Activated effector memory CD4-positive, alpha-beta T cell treated with anti-CD3 and anti-CD28 coated beads, Interleukin-2, amount 50 U/mL, for 16 hours (primary cell): ENCODE measurements at places on chromosomes 6 and 20.

DNA sequence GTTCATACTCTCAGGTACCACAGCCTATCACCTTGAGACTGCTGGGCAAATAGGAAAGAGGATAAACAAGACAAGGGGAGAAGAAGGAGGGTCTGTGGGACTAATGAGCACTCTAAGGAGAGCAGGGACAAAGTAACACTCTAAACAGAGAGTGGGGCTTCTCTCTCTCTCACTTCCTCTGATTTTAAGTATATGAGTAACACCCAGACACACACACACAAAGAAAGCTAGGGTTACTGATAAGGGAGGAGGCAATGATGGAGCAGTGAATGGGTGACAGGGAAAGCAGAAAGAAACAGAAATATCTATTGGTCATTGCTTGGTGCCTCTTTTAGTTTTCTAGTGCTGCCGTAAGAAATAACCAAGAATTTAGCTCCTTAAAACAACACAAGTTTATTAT is 96.2 kb upstream of the RNF217 start:
- no peak for DNase-seq

- DNase-seq: no peak
Observed at GRCh38 chr6:111555036-111555435, 50.6 kb downstream of the TRAF3IP2 start.

DNA sequence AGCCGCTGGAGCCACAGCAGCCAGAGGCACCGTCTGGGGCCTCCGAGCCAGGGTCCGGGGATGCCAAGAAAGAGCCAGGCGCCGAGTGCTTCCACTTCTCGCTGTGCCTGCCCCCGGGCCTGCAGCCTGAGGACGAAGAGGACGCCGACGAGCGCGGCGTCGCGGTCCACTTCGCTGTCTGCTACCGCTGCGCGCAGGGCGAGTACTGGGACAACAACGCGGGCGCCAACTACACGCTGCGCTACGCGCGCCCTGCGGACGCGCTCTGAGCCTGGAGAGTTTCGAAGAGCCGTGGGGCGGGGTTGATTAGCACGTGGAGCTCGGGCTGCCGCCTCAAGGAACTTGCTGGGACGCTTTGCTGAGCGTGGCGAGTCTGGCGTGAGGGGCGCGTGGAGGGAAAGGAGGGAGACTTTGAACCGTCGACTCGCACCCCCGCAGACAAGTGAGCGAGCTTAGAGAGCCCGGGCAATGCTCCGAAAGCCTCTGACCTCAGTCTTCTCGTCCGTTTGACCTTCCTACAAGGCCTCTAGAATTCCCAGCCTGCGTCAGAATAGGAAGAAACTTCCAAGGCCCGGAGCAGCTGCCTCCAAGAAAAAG is 1.3 kb downstream of the PPP1R3G start:
- DNase-seq: no peak

DNA sequence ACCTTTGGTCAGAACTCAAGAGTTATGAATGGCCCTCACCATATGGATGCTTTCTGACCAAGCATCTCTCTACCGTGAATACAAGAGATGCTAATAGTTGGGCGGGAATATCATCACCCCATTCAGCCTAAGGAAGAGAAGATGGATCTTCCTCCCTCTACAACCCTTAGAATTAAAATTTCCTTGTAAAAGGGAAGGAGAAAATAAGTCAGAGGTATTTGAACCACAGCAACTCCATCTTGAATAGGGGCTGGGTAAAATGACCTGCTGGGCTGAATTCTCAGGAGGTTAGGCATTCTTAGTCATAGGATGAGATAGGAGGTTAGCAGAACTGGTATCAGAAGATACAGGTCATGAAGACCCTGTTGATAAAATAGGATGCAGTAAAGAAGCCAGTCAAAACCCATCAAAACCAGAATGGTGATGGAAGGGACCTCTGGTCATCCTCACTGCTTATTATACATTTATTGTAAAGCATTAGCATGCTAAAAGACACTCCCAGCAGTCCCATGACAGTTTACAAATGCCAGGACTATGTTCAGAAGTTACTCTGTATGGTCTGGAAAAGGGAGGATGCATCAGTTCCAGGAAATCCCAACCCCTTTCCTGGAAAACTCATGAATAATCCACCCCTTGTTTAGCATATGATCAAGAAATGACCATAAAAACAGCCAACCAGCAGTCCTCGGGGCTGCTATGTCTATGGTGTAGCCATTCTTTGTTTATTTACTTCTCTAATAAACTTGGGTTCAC is 101.2 kb downstream of the DTNBP1 start:
- DNase-seq: no peak

DNA sequence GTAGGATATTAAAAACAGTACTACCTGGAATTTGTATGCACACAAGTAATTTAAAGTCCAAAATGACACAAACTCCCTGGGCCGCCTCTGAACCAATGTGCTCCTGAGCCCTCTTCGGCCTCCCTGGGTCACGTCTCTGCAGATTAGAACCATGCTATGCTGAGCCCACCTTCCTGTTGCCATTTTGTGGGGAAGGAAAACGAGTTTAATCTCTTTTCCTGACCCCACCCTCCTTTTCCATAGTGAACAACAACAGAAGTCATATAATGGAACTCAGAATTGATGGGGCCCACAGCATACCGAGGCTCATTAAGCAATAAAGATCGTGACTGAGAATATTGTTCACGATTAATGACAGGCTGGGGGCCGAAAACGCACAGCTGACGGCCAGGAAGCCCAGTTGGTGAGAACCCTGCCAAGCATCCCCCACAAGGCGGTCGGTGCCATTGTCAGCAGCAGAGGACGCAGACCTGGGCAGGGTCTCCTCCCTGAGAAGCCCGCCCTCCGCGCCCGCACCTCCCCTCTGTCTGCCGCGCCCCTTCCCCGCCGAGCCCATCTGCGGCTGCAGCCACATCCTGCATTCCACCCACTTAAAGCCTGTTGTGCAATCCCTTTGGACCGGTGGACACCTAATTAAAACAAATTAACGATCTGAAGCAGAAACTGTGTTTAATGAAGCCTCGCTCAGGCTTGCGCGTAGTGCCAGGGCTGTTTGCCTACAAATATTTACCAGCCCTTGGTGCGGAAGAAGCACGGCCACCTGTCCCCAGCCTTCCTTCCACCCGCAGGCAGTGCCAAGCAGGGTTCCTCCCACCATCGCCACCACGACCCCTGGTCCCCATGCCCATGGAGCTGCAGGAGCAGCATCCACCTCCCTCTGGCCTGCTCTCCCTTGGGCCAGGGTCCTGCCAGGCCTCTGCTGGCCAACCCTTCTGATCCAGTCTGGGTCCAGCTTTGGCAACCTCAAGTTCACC is 68.1 kb downstream of the DLL1 start:
- peak; percentile 46 for DNase-seq

GRCh38 chr6:131910219-131910589 is 41.0 kb downstream of the CCN2 start:
- no peak for DNase-seq

GRCh38 chr6:114595591-114595990 is 252.8 kb upstream of the HS3ST5 start:
- no peak for DNase-seq

GRCh38 chr6:1610497-1611321 is 994 bp downstream of the FOXC1 start:
- DNase-seq: no peak

DNA sequence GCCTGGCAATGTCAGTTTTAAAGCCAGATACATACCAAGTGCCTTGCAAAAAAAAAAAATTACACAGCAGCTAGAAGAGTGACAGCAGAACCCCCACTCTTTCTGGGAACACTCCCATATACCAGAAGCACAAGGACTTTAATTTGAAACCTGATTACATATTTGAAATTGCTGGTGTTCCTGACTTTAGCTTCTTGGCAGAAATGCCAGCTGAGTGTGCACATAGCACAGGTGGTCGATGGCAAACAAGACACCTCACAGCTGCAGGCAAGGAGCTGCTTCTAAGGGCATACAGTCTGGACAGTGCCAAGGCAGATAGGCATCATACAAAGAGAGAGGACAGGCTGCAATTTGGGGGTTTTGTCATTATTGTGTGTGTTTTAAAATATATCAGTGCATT is 150.7 kb upstream of the SGK1 start:
- no peak for DNase-seq

DNA sequence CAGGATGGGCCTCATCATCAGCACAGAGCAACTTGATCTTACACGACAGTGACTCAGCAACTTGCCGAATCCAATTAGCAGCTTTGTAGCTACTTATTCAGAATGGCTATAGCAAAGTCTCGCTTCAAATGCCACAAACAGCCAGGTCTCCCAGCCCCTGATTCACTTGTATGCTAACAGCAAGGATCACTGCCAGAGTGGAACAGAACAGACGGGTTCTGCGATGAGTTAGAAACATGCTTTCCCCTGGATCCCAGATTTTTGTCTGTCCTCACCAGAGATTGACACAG is 254.4 kb downstream of the NRN1 start:
- no peak for DNase-seq

DNA sequence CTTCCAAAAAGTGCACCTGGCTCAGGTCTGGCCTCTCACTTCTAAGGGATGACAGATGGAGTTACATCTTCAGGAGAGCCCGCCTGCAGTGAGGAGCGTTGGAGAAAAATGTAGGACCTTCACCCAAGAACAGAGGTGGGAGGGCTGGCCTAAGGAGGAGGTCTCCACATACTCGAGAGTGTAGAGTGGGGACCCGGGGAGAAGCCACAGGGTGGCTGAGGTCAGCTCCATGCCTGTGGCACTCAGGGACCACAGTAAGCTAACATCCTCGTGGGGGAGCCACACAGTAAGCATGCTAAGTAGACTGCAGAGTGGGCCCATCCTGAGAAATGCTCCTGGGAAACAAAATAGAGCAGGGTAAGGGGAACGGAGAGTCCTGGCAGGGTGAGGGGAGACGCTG is 24.0 kb downstream of the AAR2 start:
- DNase-seq: no peak

- DNase-seq: no peak
Observed at GRCh38 chr6:16183187-16183664, 54.3 kb downstream of the MYLIP start.

DNA sequence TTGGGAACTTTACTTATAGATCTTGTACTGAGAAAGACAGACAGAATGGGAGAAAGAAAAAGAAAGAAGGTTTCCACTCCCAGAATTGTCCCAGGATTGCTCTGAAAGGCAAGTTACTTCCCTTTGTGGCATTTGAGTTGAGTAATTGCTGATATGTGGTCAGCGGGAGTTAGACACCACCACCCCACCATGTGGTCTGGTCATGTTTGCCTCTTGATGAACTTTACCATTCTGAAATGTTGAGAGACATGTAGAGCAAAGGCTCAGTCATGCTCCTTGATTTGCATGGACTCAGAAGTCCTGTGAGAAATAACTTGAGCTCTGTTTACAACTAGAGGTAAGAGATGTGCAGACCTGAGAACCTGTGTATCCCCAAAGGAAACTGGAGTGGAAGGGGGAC is 17.1 kb downstream of the TCF21 start:
- no peak for DNase-seq

DNA sequence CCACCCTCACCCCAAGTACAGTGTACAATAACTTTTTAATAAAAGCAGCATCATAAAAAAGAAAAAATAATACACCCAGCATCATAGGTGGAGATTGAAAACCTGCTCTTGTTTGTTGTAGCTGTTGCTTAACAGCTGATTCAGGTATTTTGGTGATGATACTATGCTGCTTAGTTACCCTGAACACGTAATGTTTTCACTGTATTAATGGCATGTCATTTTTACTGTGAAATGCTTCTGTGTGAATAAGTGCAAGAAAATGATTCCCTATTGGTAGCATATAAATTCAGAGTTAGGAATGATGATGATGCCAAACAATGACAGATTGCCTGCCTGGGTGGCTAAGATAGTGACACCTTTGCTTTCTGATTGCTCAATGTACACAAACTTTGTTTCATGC is 405.7 kb downstream of the HDGFL1 start:
- no peak for DNase-seq

DNA sequence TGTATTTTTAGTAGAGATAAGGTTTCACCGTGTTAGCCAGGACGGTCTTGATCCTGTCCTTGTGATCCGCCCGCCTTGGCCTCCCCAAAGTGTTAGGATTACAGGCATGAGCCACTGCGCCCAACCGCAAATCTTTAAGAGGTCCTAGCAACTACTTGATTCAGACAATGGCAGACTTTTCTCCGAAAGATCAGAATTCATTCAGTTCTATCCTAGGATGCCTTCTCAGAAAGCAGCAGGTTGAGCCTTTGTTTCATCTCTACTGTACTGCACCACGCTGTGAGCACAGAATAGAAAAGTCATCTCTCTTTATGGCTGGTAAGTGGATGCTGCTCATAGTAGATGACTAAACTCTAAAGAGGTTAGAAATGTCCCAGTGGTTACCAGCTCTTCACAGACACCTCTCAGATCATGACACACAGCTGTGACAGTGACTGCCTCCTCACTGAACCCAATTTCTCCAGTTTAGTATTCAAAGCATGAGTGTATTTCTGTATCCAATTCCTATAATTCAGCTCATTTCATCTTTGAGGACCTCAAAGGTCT is 6.0 kb upstream of the HSF2 start:
- DNase-seq: no peak

- DNase-seq: no peak
Observed at GRCh38 chr6:132270726-132271402, 130.4 kb downstream of the MOXD1 start.

- DNase-seq: peak; percentile 66
Observed at GRCh38 chr6:135537741-135538301, 40.3 kb upstream of the AHI1 start.

DNA sequence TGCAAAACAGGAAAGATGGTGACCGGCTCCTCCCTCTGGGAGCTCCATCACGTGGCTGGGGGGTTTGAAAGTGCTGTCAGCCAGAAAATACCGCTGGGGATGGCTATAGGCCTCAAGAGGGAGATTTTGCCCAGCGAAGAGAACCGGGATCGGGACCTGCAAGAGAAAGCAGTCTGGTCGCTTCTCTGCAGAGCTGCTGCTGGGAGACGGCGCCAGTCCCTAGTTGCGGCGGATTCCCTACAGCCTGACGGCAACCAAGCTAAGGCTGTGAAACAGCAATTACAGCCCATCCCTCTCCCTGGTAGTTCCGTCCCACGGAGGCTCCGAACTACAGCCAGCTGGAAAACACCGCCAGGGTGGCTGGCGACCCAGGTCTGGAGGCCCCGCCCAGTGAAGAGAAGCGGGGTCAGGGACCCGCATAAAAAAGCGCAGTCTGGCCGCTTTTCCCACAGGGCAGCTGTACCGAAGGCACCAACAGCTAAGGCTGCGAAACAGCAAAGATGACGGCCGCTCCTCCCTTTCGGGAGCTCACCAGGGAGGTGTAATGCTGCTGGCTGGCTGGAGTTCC is 238.1 kb upstream of the IRAK1BP1 start:
- DNase-seq: no peak

- DNase-seq: no peak
Observed at GRCh38 chr6:121550491-121551010, 115.1 kb downstream of the GJA1 start.
